PC-9 (cell line): ENCODE measurements at places on chromosomes 7 and 10. TPM values are rescaled to one million over a fixed set of nuclear protein-coding genes. Genes with fewer than 3 reads are reported as not detected.

Gene ADIRF
- 51.0 and 72.8 TPM in 2 replicates for total RNA-seq

Gene CALML5
- total RNA-seq, result 3.0 and 6.3 TPM in 2 replicates

Gene KIN
- 7.5 and 10.4 TPM in 2 replicates for total RNA-seq

Gene HOXA9
- total RNA-seq, result 1.9 and 2.5 TPM in 2 replicates

Gene HMX2
- total RNA-seq, result not detected in 2 replicates

Gene CCL24
- total RNA-seq, result not detected in 2 replicates

Gene SH2D4B
- 0.24 TPM in 1 of 2 replicates, not detected in the other for total RNA-seq

Gene AQP1
- total RNA-seq, result 4.0 and 4.8 TPM in 2 replicates

Gene SPDYE9
- not detected in 2 replicates for total RNA-seq
